ENCODE measurements at places on chromosomes 6 and 20.
A peak's percentile ranks its signal among the peaks of the same experiment; 100 is the strongest.

GRCh38 chr6:41344876-41345275 is 9.5 kb downstream of the NCR2 start:
- no peak for DNase-seq

DNA sequence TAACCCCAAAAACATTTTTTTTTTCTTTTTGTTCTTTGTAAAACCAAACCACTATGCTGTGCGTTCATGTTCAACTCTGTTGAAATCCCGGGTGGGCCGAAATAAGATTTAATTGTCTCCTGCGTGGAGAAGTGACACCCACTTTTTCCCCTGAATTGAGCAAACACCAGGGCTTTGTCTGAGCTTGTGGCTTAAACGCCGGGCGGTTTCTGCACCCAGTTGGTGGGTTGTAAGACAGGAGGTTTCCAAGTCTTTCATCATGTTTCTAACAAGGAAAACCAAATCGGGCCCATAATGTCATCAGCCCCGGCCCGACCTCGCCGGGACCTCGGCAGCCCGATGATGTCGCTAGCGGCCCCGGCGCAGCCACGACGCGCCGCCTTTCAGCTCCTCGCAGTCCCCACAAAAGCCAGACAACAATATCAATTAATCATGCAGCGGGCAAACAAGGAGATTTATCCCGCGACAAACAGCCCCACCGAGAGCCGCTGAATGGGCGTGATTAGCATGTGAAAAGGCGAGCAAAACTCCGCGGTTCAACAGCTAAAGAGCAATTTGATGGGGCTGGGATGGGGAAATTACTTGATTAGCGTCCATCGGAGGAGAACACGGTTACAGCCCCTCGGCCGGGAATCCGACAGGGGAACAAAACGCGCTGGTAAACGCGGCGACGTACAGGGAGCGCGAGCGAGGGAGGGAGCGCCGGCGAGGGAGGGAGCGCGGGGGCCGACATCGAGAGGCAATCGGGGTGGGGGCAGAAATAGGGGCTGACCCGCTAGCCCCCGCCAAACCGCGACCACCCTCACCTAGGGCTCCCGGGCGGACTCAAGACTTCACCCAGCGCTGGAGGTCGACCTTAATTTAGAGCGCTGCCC is 5.3 kb downstream of the LINC00237 start:
- no peak for DNase-seq

DNA sequence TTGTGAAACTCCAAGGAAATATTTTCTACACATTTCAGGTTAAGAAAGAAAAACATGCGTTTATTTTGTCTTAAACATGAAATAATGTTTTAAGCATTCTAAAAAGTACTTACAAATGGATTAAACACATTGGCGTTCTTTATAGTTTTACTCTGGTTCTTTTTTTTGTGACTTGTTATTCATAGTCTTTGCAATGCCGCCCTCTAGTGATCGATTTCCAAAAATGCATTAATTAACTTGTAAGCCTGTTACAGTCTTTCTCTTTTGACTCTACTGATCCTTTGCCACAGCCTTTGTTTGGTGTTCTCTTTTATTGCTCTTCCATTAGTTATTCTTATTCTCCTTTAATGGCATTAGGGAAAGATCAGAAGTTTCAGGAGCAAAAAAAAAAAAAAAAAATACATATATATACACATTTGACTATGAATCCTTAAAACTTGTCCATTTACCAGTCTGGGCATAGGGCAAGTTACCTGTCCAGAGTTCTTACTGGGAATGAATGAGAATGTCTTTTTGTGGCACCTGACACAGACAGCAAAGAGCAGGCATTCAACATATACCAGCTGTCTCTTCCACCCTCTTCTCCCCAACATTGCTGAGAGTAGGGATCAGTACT is 59.9 kb downstream of the MACROD2 start:
- DNase-seq, result peak; percentile 52

DNA sequence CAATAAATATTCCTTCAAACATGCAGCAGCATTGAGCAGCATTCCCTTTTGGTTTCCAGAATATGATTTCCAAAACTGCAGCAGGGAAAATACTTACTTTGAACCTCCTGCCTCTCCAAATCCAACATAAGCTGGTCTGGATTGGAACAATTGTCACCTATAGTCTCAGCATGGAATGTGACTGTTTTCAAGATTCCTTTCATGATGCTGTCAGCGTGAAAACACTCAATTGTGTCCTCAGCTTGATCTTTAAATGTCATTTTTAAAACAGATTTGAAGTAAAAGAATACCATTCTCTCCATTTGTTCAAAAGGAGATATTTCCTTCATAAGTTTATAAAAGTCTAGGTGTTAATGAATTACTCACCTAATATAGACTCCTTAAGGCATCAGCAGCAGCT is 993.9 kb downstream of the EYS start:
- no peak for DNase-seq

GRCh38 chr20:34709831-34710567 is 5.9 kb downstream of the TP53INP2 start:
- no peak for DNase-seq

- DNase-seq, result no peak
Measured at GRCh38 chr6:36618366-36619355, 24.5 kb downstream of the SRSF3 start.

DNA sequence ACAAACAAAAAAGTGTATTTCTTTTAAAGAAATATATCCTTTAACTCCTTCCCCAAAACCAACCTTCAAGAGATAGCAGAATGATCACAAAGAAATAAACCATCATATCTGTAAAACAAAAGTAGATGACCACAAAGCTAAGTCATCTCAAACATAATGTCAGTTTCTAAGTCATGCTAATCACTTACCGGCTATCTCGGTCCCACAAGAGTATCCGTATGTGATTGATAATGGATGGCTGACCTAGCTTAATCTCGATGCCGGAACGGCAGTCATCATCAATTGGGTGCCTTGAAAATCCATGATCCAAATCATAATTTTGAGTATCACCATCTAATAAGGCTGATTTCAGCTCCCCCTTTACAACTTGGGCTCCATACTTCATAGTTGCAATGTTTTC is 59.7 kb downstream of the BTBD9 start:
- no peak for DNase-seq

GRCh38 chr20:38283236-38283635 is 20.7 kb upstream of the BPI start:
- no peak for DNase-seq

DNA sequence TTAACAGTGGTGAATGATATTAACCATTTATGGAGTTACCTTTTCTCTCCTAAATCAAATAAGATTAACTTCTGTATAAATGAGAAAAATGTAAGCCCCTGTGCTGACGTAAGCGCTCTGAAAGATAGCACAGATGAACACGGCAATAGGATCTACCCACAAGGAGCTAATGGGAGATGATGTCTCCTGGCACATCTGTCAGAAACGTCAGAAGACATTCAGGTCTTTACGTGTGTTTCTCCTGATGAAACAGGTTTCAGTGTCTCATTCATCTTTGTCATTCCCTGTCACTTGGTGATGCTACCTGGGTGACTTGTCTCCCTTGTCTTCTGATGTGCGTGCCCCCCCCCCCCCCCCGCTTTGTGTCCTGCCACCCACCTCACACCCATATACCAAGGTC is 189.7 kb downstream of the DTNBP1 start:
- DNase-seq, result no peak

GRCh38 chr20:20551409-20551808 is 161.0 kb downstream of the RALGAPA2 start:
- DNase-seq, result no peak

DNA sequence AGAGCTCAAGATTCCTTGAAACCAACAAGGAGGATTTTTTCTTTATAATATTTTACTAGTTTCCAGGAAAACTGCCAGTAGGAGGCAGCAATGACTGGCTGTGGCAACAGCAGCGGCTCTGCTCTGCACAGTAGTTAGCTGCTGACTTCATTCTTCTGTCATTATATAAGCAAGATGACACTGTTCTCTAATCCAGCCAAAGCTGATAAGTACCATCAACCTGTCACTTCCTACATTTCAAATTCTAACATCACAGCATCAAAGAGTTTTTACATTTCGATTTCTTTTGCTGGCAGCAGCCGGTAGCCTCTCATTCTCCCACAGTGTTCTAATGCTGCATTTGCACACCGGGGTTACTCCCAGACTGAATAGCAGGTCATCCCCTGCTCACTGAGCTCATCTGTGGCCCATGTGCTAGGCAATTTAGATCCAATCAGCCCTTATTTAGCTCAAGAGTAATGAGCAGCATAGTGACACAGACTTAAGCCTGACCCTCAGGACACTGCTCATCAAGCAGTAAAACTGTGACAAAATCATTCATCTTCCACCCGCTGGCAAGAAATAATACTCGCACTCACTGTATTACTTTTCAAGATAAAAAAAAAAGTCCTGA is 67.8 kb downstream of the MMS22L start:
- no peak for DNase-seq

DNA sequence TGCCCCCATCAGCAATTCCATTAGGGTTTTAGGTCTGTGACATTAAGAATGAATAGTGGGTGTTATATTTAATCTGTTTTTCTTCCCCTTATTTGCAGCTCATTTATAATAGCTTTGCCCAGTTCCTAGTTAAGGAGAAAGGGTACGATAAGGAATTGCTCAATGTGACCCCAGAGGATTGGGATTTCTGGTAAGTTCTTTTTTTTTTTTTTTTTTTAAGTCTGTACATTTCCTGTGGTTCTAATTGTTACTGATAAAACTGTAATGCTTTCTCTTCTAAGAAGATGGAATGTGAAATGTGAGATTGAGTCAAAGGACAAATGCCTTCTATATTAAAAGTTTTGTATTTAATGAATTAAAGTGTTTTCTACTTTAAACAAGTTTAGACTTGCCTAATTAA is 5.5 kb downstream of the NT5DC1 start:
- DNase-seq, result no peak

DNA sequence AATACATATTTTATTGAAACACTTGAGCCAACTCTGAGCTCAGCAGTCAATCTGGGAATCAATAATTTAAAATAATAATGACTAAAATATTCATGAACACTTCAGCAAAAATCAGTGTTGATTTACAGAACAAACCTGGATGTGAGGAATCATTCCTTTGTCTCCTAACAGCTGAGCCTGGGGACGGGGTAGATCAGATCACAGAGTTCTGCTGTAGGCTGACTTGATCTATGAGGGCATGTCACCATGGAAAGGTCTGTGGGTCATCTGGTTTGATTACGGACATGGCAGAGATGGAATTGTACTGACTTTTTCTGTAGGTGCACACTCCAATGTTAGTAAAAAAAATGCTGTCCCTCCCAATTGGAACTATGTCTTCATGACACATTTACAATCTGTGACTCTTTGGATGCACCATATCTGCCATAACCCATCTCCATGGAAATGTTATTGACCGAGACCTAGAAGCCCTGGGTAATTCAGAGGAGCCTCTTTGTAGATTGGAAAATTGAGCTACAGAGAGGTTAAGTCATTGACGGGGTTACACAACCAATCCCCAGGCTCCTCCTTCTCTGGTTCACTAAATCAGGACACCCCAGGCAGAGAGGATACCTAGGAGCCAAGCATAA is 114.1 kb downstream of the DOK5 start:
- DNase-seq, result no peak

DNA sequence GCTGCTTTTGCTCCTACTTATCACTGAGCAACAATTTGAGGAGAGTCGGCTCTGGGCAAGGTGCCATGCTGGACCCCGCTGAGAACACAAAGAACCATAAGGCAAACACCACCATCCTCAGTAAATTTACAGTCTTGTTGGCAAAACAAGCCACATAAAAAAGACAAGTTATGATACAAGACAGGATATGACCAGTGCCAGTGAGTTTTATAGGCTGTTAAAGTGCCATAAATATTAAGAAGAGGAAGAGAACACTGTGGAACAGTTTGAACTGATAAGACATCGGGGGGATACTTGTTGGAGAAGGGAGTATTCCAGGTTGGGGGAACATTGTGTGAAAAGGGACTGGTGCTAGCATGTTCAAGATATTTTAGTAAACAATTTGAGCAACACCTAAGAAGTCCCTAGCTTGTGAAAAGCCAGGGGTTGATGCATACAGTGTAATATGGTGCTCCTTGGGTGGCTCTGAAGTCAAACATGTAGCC is 25.3 kb upstream of the RIPOR2 start:
- DNase-seq, result no peak

DNA sequence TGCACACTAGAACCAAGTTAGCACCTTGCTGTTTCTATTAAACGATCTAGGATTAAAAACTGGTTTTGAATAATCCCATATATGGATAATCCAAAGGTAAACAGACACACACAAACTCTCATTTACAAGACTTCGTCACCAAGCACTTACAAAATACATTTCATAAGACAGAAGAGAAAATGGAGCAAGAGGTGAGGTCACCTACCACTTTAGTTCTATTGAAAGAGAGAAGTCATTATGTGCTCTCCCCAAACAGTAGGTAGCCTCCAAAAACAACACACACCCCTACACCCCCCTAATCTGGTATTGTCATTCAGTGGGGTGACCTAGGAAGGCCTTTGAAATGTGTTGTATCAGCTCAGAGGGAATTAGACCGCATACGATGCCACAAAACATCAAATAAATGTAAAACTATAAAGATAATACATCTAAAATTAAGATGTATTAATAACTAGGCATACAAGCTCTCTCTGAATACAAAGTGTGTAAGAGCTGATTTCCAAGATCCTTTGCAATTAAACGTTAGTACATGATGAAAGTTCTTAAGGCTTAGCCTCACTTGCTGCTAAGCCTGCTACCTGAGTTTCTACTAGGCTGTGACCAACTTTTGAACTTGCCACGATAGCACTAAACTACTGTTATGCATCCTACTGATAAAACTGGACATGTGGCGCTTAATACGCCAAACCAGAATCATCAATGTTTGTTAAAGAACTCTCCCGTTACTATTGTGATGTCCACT is 1.6 kb downstream of the SRPK1 start:
- DNase-seq, result peak; percentile 34

- no peak for DNase-seq
Measured at GRCh38 chr20:6709910-6710595, 57.4 kb upstream of the BMP2 start.

GRCh38 chr6:119497988-119498727 is 148.6 kb upstream of the MAN1A1 start:
- DNase-seq, result no peak

DNA sequence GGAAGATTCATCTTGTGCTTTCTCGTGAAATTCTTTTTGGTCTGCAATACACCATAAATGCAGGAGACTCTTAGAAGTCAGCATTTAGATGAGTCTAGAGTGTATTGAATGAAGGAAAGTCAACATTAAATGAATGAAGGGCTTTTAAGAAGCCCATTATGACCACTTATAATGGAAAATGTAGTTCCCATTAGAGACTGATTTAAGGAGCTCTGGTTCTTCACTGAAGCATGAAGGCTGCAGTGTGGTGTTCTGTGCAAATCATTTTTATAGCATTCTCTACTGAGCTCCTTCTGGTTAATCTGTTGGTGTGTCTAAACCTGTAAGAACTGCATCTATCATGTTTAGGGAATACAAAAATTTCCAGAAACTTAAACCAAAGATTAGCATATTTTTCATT is 19.7 kb downstream of the NCOA7 start:
- no peak for DNase-seq

GRCh38 chr20:52035498-52035897 is 156.1 kb downstream of the ZFP64 start:
- DNase-seq, result no peak
